Cardiac fibroblast (primary cell): ENCODE measurements at places on chromosomes 4 and X.

DNA sequence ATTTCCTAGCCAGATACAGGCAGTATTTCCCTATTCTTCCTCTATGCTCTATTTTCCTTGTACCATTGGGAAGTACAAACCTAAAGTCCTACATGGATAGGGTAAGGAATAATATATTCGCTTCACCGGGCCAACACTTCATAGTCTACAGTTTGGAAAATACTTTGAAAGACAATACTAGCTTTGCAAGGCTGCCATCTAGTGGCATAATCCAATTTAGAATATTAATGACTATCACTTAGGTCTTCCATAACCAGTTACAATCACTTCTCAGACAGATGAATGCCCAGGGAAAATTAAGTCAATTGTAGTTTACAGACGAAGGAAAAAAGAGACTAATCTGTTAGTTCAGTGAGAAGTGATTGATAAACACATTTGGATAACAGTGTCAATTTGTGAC, 141.0 kb upstream of the FAM47C start:
- peak; percentile 15 for DNase-seq

DNA sequence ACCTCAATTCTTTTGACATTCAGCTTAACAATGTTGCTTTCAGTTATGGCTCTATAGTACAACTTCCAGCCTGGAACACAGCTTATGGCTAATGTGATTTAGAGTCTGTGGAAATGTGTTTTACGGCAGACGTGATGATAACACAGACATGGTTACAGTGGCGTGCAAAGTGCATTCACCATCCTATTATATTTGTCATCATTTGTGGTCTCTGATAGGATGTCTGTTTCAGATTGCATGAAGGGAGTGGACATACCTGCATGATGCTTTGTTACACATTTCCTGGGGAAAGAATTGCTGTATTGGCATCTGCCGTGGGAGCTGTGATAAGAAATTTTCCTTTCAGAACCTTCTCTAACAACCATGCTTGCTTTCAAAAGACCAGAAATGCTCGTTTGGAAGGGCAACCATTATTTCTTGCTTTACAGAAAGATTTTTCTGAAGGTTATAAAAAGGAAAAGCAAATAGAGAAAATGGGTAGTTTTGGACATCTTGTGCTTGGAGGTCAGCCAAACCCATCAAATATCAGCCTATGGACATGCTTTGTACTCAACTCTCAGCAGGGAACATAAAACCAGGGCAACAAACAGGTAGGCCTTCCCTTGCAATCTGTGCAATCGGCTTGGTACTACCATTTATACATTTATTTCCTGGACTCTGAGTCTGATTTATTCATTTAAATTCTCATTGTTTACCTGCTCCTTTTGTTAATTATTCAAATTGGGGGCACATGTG, 273.9 kb downstream of the TLL1 start:
- DNase-seq, result peak; percentile 12

DNA sequence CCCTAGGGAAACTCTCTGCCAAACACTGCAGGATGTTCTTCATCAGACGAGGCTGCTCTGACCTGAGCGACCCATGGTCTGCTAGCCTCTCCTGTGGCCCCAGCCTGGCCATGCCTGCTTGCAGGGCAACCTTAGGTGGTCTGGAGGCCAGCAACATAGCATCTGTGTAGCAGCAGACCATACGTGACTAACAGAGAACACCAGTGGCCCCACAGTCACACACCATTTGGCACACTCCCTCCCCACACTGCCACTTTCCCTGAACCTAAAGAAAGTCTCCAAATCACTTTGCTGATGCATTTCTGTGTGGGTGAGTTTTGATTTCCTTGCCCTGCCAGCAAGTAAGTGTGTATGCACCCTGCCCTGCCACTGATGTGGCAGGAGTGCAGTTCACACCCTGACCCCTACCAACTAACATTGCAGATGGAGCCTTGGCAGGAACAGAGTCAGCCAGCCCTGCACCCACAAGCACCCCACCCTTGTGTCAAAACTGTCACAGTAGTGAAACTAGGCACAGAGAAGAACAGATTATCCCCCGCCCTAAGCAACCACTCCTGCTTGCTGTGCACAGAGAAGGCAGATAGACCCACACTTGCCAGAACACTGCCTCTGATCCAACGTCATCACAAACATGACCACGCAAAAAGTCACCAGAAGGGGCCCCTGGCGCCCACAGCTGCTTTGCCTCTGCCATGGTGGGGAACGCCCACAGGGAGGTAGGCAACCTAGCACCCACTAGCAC, 249.1 kb downstream of the SPIN4 start:
- DNase-seq, result no peak

- no peak for DNase-seq
Measured at GRCh38 chrX:13059637-13060499, 15.4 kb upstream of the FAM9C start.

DNA sequence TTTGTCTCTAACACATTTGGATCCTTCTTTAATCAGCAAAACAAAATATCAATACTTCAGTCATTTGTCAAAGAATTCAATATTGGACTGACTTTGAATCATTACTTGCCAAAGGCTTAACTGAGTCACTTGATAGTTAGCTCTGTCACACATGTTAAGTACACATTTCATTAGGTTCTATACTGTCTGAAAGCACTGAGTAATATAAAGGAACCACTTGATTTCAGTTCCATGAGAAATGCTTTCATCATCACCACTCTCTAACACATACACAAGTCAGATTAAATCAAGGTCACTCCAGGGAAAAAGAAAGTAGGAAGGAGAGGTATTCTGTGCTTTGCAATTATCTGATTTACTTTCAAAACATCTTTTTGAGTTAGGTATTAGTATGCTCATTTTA, 1233.1 kb downstream of the C4orf33 start:
- no peak for DNase-seq

GRCh38 chrX:45774961-45775360, 574.3 kb upstream of the DIPK2B start:
- DNase-seq, result peak; percentile 72

DNA sequence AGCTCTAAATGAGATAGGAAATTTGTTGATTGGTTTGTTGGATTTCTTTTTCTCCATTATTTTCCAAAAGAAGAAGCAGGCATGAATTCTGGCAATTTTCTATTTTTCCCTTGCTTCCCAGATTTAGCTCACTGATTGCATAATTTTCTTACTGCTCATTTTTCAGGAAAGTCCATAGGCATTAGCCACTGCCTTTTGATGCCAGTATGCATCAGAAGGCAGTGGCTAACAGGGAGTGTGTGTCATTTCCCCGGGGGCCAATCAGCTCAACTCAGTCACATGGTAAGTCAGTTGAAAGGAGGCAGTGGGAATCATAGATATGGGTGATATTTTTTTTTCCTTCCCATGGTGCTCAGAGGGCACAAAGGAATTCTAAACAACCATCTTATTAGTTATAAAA, 156.7 kb downstream of the TRIML1 start:
- DNase-seq, result peak; percentile 88

DNA sequence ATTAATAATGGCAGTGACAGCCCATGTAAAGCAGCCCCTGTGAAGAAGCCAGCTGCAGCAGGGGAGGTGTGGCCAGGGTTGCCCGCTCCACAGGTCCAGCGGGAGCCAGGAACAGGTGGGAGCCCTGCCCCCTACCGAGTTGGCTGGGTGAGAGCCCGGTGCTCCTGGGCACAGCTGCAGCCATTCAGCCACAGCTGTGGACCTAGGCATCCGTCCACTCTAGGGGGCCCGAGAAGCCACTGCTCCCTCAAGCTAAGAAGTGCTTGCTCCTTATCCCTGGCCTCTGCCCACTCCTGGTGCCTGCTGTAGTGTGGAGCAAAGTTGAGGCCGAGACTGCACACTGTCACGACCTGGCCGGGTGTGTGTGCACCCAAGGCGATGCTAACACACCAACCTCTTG, 1469.0 kb downstream of the PCDH7 start:
- DNase-seq, result no peak

GRCh38 chr4:56656346-56656643, 24.8 kb downstream of the HOPX start:
- no peak for DNase-seq

DNA sequence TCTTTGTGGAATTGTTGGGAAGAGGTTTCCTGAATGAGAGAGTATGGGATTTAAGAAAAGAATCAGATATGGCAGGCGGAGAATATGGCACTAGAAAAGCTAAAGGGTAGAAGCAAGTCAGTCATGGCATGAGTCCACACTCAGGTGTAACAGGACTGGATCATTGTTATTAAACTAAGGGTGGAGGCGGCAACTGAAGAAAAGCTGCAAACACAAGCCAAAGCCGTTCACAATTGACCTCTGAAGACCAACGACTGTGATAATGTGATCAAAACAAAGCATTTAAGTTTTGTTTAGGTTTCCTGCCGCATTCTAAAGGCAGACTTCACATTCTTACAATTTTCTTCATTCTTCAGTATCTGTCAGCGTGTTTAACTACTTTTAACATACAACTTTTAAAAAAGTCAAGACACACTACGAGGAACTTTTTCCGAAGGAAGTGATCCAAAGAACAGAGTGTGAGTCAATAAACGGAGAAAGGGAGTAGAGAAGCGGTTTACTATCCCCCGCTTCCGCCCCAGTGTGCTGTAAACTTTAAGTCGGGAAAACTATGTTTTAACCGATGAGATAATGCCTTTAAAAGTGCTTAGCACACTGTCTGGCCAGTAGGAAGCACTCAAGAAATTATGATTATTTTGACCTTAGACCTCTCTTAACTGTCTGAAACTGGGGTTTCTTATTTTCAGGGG, 909 bp upstream of the SLAIN2 start:
- DNase-seq, result peak; percentile 70

- DNase-seq, result no peak
Measured at GRCh38 chr4:76420188-76420761, 666 bp downstream of the CCDC158 start.

GRCh38 chrX:49999087-49999486, 76.7 kb downstream of the CLCN5 start:
- DNase-seq, result no peak
